ENCODE measurements at places on chromosomes 12 and 14.

DNA sequence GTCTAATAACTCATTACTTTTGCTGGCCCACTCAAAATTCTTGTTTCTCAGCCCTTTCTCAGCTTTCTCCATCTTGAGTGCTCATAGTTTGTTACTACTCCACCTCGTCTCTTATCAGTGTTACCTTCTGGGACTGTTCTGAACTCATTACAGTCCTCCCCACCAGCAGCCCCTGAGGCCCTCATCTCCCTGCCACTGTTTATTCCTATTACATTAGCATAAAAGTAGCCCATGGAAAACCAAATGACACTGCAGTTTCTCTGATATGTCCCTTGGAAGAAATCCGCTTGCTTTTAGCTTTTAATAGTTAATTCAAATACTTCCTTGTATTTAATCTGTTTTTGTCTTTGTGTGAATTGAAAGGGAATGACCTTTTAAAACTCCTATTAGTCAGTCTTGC is 7.6 kb downstream of the AKAP6 start:
- no peak for DNase-seq

DNA sequence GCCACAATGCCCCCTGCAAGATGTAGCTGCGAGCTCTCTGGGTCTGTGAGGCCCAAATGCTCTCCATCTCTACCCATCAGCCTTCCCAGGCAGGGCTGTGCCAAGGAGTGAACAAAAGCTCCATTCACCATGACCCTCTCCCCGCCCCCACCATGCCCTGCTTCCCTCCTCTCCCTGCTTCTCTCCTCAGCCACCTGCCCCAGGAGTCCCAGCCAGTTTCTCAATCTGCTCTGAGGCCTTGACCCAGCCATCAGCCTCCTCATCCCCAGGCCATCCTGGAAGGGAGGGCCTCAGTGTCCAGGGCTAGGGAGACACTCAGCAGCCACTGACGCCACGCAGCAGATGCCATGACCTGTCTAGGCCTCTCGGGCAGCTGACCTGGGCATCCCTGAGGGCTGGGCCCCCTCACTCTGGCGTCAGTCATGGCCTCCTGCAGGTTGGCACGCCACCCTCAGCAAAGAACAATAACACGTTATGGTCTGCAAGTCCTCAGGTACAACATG is 8.5 kb upstream of the KRT5 start:
- no peak for DNase-seq

DNA sequence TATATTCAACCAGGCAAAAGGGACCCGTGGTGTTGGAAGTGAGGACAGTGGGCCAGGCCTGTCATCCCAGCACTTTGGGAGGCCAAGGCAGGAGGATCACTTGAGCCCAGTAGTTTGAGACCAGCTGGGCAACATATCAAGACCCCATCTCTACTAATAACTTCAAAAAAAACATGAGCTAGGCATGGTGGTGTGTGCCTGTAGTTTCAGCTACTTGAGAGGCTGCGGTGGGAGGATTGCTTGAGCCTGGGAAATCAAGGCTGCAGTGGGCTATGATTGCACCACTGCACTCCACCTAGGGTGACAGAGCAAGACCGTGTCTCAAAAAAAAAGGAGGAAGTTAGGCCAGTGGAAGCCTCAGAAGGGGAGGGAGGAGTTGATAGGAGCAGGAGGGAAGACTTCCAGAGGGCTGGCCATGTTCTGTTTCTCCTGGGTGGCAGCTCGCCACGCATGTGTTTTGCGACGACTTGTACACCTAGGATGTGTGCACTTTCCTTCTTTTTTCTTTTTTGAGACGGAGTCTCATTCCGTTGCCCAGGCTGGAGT is 10.1 kb downstream of the SLC25A29 start:
- peak; percentile 44 for DNase-seq

DNA sequence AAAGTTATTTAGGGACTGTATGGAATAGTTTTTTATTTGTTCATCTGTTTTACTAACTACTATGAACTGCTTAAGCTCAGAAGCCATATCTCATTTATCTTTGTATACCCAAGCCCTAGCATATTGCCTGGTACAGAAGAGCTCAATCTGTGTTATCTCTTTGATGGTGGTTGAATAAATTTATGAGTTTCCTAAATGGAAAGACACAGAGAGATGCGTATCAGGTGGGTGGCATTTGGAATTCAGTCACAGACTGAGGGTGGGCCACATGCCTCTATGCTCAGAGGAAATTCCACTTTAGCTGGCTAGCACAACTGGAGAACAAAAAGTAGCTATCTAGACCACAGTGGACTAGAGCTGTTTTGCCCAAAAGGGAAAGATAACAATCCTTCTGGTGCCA is 145.5 kb downstream of the SLC6A15 start:
- no peak for DNase-seq

Data from spleen (tissue), 13 donors.